ENCODE measurements at places on chromosomes 2 and 18.

DNA sequence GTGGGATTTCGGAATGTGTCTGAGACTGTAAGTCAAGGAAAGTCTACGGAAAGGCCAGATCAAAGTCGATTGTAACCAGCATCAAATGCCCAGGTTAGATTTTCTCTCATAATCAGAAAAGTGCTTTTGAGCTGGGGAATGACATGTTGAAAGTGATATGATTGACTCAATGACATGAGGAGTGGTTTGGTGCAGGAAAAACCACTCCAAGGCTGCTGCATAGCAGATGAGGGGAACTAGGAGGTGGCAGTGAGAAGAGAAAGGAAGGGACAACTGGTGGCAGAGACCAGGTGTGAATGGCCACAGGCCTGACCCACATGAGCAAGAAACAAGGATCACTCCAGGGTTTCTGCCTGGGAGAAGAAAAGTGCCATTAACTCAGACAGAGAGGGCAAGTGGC is 822 bp downstream of the SLC35F6 start:
- DNase-seq: no peak

DNA sequence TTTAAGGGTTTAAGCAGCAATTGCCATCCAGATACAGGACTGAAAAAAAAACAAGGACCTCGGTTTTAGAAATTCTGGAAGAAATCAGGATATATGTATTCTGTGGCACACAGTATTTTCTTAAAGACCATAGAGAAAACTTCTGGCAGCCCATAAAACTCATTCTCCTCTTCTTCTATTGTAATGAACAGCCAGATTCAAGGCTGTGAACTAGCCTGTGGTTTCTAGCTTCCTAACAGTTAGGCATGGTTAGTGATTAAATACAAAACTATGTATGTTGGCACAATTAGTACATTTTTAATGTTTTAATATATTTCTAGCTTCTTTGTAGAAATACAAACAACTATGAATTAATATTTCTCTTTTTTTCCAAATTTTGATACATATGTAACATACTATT is 555.7 kb downstream of the DSC3 start:
- no peak for DNase-seq

- no peak for DNase-seq
These were observed 9.3 kb downstream of the CD28 start for GRCh38 chr2:203715744-203716143.

GRCh38 chr2:149687052-149687427 is 99.5 kb upstream of the MMADHC start:
- no peak for DNase-seq

Data from T follicular helper cell (primary cell).